Psoas muscle (tissue), 8 donors: ENCODE measurements at places on chromosomes 16 and 17.

- no peak within 1 kb of the TSS for H3K27ac ChIP-seq
- H3K4me1 ChIP-seq: no peaks in the 10 kb centered on the region
- DNase-seq: no peak
- H3K4me3 ChIP-seq: no peak within 1 kb of the TSS
- H3K36me3 ChIP-seq: no peaks in the 10 kb centered on the region
These were observed at the start of gene ANKS4B for GRCh38 chr16:21233521-21234150. ANKS4B (plus strand) TSS chr16:21233699; CDS start chr16:21233738, 39 bp downstream.

DNA sequence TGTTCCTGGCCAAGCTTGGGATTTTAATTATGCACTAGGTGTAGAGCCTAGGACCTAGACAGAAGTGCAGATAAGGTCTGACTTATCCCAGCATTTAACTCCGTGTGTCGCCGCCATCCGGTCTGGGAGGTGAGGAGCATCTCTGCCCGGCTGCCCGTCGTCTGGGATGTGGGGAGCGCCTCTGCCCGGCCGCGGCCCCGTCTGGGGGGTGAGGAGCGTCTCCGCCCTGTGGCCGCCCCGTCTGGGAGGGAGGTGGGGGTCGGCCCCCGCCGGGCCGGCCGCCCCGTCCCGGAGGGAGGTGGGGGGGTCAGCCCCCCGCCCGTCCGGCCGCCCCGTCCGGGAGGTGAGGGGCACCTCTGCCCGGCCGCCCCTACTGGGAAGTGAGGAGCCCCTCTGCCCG is 7.1 kb upstream of the B4GALNT2 start:
- peaks cover 37% of the 10 kb centered on the region for H3K27me3 ChIP-seq
- H3K4me1 ChIP-seq: no peaks in the 10 kb centered on the region
- H3K4me3 ChIP-seq: no peak overlapping the region
- DNase-seq: no peak

- no peaks in the 10 kb centered on the region for H3K27me3 ChIP-seq
- H3K4me3 ChIP-seq: peak overlapping the region; percentile 74
- no peaks in the 10 kb centered on the region for H3K36me3 ChIP-seq
- H3K4me1 ChIP-seq: no peaks in the 10 kb centered on the region
These were observed 1.3 kb downstream of the NETO2 start for GRCh38 chr16:47142486-47142820.

DNA sequence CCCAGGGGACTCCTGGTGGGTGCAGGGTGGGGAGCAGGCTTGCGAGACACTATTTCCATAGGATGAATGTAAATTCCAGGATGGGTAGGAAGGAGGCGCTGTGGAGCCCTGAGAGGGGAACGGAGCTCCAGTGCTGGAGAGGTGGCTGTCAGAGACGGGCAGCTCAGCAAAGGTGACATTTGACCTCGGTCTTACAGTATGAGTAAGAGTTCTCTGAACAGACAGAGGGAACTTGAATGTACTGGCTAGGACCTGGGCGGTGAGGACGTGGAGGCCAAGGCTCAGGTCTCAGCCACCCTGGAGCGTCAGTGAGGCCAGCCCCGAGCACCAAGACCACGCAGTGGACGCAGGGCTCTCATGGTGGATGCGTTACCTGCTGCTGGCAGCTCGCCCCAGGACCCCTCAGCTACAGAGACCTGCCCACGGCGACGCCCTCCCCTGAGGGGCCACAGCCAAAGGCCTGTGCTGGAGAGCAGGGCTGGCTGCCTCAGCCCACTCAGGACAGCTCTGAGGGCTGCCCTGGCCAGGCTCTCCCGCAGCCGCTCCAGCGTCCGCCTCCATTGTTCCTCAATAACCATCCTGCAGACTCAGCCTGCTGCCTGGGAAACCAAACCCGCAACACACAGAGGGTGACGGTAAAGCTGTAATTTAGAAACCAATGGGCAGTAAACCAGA is 65.9 kb upstream of the TNRC6C start:
- no peak for DNase-seq
- H3K27me3 ChIP-seq: no peaks in the 10 kb centered on the region
- no peak overlapping the region for H3K27ac ChIP-seq
- H3K36me3 ChIP-seq: no peaks in the 10 kb centered on the region

- H3K4me3 ChIP-seq: peak overlapping the region; percentile 93
- peaks cover 95% of the 10 kb centered on the region for H3K4me1 ChIP-seq
- no peaks in the 10 kb centered on the region for H3K27me3 ChIP-seq
- DNase-seq: peak; percentile 69
- no peaks in the 10 kb centered on the region for H3K36me3 ChIP-seq
- peak overlapping the region; percentile 94 for H3K27ac ChIP-seq
These were observed 6.2 kb downstream of the MAP3K14 start for GRCh38 chr17:45310380-45311324.
